ENCODE measurements at places on chromosomes 3 and 15.

DNA sequence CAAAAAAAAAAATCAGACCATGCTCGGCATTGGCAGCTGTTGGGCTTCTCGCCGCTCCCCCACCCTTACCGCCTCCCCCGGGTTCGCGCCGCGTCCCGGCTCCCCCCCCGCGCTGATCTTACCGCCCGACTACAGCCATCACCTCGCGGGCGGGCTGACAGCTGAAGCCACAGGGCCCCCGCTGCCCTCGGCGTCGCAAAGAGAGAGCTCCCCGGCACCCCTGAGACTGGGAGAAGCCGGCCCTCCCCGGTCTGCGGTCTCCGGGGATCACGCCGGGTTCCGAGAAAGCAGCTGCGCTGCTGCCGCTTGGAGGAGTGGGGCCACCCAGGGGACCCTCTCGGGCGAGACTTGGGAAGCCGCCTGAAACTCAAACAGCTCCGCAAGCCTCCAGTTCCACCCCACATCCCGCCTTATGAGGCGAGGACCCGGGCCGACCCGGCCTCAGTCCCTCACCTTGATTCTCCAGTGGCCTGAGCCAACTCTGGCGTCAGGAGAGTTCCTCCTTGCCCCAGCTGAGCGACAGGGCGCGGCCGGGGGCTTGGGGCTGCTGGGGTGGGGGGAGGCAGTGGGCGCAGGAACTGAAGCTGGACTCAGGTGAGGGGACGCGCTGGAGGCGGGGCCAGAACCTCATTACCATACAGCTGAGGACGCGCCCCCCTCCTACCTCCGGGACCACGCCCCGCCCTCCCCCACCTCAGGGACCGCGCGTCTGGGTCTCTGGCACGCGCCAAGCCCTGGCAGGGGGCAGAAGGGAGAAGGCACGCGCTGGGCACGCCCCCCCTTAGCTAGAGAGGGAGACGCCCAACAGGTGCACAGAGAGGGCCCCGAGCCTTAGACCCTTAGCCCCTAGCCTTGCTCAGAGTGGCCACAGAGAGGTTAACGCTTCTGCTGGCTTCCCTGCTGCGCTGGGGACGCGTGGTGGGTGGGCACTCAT is 1.0 kb upstream of the DLL4 start:
- DNase-seq = no peak

- no peak for DNase-seq
These were observed 193.2 kb upstream of the ZNF385D start for GRCh38 chr3:21944251-21944650.

DNA sequence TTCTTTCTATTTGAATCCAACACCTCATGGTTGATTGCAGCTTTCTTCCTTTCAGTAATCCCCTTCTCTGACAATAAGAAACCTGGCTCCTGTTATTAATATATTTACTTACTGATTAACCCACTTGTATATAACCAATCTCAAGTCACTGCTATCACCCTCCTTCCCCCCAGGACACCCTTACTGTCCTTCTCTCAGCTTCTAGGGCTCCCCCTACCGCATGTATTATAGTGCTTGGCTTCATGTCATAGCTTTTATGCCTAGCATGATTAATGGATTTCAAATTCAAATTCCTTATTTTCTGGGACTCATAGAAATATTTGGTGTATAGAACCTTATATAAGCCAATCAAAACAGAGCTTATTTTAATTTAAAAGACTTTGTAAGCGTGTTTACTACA is 75.7 kb upstream of the BNIP2 start:
- no peak for DNase-seq

- no peak for DNase-seq
These were observed 21.6 kb downstream of the BDH1 start for GRCh38 chr3:197533927-197534725.

DNA sequence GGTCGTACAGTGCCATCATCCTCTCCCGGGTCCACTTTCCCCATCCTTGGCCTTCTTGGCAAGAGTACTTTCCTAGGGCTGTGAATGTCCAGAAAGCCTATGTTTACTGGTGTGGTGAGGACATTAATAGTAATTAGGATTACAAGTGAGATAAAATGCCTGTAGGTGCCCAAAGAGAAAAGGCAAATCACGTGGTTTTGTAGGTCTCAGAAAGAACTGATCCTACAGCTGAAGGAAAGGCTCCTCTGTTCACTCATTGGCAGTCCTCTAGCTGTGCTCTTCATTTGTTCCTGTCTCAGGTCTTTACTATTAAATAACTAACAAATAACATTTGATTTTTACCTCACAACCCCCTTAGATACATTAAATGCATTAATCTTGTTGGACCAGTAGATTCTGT is 220.1 kb upstream of the CBLB start:
- DNase-seq = no peak

DNA sequence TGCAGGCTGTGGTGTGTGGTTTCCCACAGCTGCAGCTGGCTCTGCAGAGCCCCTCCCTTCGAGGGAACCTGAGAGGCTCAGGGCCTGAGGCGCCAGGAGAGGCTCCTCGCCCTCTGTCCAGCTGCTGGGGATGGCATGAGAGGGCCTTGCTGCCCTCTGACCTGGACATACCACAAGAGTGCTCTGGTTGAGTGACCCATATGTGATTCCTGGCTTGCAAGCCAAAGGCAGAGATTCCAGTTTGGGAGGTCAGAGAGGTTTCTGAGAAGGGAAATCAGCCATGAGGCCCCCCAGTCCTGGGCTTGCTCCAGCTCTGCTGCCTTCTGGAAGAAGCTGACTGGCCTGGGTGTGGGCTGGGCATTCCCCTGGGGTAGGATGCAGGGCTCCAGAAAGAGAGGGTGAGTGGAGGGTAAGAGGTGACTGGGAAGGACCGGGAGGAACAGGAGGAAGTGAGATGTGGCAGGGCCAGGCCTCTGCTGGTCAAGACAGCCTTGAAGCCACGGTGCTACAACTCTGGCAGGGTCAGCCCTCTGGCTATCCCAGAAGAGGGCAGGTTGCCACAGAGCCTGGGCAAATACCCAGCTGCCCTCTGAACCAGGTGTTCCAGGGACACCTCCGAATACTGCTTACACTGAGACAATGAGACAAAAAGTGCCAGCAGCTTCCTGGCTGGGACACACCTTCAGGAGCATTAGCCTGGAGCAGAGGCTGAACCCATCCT is 16.0 kb upstream of the SRP14 start:
- no peak for DNase-seq

GRCh38 chr15:78063217-78063616 is 14.3 kb downstream of the TBC1D2B start:
- no peak for DNase-seq

- no peak for DNase-seq
These were observed 502 bp downstream of the DPH3 start for GRCh38 chr3:16264174-16264707.

- DNase-seq = no peak
These were observed 72.7 kb upstream of the LRTM1 start for GRCh38 chr3:55000546-55000945.

DNA sequence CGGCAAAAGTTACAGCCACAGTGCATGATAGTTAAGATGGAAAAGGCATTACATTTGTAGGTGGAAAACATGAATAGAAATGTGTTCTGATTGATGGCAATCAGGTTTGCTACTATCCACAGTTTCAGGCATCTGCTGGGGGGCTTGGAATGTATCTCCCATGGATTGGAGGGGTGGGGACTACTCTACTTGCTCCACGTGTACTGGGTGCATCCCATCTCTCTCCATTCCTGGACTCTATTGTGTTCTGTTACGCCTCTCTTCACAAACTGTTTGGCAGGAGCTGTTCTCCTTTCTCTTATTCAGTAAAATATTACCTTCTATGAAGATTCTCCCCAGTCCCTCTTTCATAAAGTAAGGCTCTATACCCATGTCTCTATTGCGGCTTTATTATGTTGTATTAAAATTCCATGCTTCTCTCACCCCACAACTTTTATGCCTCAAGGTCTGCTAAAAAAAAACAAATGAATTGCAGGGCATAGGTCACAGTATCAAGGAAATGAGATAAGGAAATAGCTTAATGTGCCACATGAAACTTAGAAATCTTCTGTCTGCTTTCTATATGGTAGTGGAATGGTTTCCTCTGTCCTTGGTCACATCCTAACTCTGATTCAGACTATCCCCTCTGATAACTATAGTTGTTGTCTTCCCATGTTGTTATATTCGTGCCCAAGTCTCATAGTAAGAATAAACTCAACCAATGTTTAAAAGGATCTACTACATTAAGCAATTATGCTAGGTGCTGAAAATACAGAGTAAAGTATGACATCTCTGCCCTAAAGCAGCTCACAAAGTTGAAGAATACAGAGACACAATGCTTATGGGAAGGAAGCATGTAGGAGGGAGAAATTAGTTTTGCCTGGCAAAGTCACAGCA is 43.2 kb downstream of the LRRFIP2 start:
- DNase-seq = no peak

- no peak for DNase-seq
These were observed 9.4 kb downstream of the ELP6 start for GRCh38 chr3:47504113-47504512.

GRCh38 chr15:29844290-29844903 is 22.1 kb upstream of the TJP1 start:
- no peak for DNase-seq

DNA sequence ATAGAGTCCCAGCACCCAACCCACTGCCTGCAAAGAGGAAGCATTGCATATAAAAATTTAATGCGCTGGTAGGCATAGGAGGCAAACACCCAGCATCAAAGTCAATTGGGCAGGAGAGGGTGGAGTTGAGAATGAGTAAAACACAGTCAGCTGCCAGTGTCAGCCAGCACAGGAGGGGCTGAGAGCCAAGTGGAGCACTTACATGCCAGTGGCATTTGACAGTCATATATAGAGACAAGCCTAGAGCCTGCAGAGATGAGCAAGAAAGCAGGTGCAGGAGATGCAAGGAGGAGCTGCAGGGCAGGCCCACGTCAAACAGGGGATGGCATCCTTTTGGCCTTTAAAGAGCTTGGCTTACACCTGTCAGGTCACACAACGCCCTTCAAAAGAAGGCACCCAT is 27.6 kb upstream of the ZFAND6 start:
- DNase-seq = no peak

DNA sequence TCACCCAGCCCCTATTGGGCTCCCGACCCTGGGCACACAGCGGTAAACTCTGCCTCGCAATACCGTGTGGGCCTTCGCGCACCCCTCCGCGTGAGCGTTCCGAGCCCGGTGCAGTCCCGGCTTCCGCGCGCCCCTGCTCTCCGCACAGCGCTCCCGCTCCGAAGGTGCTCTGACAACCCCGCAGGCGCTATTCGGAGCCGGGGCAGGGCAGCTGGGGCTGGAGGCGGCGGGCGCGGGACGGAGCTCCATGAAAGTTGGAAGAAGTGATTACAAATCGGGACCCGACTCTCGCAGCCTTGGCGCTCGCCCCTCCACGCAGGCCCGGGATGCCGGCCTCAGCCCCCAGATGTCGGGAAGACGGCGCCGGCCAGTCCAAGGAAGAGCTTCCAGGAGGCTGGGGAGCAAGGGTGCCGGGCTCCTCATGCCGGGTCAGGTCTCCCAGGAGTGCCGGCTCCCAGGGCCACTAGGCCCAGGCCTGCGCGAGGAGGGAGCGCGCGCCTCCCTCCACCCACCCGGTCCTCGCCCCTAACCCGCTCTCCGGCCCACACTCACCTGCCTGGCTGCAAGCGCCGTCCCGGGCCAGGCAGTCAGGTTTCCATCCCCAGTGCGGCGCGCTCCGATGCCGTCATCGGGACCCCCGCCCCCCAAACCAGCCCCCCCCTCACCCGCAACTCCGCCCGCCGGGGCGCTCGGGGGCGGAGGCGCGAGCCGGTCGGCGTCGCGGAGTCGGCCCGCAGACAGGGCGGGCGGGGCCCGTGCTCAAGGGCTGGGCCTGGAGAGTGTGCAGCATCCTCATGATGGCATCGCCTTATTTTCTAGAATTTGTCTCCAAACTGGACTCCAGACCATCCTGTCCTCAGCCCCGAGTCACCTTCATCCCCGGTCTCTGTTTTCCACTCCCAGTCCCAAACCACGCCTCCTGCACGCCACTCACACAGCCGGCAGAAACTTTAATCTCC is at the start of gene KIF7:
TSS of gene KIF7 (minus strand) at position 621 of the 959 bp plus-strand sequence. CDS start 2,537 bp downstream, outside the sequence.
- no peak for DNase-seq

DNA sequence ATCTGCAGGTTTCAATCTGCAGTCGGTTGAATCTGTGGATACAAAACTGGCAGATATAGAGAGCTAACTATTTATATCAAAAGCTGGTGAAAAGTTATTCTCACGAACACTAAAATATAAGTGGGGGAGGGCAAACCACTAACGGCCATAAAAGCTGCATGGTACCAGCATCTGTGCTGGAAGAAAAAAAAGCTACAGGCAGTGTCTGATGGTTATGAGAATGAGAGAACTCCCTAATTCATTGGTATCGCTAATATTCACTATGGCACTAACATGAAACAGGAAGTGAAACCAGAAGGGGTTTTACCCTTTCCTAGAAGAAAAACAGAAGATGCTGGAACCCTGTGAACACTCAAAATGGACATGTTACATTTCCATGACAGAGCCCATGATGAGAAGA is 15.9 kb downstream of the CEP70 start:
- DNase-seq = no peak

DNA sequence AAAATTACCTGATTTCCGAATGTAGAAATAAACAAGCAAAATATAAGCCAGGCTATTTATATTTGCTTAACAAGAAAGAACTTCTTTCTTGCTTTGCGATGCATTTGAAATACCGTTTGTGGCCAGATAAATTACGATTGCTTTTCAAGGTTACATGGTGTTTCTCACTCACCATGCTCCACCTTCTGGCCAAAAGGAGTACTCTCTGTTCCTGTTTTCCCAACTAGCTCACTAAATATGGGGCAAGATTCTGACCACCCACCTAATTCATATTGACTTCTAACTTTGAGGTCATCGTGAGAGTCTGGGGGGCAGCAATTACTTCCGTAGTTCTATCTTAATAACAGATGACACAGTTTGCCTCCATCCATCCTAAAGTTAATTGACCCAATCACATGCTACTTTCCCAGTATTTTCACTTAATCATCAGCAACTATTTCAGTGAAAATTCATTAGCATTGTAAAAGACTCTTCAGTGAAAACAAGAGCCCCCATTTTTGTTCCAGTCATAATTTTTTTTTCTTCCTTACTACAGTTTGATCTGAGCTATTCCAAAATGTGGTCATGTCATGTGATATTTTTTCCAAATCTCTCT is 25.9 kb downstream of the ACP3 start:
- DNase-seq = no peak

DNA sequence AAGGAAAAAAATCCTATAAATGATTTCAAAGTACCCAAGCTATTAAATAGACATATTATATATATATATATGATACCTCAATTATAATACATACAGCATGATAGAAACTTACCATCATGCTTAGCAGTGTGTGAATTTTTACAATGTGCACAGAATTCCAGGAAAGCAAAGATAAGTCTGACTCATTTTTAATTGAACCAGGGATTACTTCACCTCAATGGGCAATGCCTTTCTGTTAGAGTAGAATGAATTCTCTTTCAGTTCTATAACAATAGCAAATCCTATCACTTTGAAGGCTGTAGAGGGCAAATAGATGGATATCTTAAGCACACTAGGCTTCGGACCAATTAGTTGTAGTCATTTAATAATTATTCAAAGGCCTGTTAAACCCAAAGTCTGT is 54.8 kb upstream of the P3H2 start:
- no peak for DNase-seq

- no peak for DNase-seq
These were observed 23.5 kb downstream of the DTWD1 start for GRCh38 chr15:49644364-49644794.

Data from CD8-positive, alpha-beta T cell (primary cell).